Cerebellar nuclear complex (tissue), 1 donor: ENCODE measurements at places on chromosomes 7 and 10.

DNA sequence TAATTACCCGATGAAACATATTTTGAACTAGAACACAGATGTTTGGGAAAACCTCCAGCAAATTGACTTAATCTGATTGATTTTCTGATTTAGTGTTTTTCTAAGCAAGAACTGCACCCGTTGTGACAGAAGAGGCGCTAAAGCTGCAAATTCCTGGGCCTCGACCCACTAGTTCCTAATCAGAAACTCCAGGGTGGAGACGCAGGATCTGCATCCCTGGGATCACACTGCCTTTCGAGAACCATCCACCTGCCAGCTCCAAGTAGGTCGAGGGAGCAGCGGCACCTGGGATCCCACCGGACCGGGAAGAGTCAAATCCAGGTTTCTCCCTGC, 136.8 kb upstream of the CDCA7L start:
- DNase-seq = no peak

- DNase-seq = no peak
Observed at GRCh38 chr10:28754930-28755718, 77.8 kb downstream of the BAMBI start.

DNA sequence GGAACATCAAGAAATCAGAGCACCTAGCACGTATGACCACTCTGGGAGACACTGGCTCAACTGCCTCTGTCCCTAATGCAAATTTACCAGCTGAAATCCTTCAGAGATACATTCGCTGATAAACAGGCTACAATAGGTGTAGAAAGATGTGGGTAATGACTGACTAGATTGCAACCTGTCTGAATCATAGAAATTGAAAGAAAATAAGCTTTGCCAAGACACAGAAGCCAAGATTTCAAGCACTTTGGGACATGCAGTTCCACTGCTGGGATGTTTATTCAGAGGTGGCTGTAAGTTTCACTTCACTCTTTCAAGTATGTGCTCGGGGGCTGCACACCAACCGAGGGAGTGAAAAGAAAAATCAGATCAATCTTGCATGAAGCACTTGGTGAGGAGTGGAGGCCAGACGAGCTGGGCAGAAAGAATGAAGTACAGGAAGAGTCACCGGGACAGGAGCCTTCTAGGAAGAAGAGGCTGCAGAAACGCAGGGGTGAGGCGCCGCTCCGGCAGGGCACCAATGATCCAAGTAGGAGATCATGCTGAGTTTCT, 276.7 kb downstream of the PARD3 start:
- DNase-seq = no peak

DNA sequence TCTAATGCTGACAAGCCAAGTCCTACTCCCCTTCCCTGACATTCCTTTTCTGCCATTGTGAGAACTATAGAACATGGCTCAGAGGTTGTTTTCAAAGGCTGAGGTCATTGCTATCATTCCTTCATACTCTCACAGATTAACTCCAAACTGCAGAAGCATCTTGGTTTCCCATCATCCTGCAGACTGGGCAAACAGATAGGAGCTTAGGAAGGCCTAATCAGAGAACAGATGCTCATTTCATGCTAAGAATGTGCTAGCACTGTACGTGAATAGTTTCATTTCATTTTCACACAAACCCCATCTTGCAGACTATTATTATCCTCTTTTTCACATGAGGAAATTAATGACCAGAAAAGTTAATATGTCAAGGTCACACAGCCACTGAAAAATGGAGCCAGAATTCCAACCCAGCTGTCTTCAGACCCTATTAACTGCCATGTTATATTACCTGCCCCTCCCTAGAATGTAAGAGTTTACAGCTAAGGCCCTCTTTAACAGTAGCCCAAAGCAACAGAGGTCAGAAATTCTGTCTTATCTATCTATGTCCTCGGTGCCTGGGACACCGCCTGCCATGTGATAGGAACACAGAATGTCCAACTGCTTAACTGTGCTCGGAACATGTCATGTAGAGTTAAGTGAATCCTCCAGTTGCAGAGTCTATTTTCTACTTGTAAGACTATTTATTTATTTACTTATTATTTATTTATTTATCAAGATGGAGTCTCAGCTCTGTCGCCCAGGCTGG, 2.9 kb upstream of the LCOR start:
- DNase-seq = no peak

DNA sequence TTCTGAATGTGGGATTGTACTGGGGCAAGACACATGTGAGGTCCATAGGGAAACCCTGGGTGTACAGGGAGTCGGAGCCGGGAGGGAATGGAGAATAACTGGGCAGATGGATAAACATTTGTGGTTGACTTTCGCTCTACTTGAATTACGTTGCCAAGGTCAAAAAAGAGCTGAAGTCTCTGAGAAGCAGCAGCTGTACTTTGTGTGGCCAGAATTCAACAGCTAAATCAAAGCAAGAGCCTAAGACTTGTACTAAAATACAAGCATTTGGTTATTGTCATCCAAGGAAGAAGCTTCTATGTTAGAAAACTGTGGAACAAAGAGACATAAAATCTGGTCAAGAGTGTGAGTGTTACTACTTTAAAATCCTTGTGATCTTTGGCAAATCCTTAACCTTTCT, 457.2 kb downstream of the ARL4A start:
- no peak for DNase-seq

- no peak for DNase-seq
Observed at GRCh38 chr10:60444494-60445064, 54.9 kb upstream of the ANK3 start.

GRCh38 chr7:45031829-45032228, 31.8 kb downstream of the CCM2 start:
- no peak for DNase-seq

DNA sequence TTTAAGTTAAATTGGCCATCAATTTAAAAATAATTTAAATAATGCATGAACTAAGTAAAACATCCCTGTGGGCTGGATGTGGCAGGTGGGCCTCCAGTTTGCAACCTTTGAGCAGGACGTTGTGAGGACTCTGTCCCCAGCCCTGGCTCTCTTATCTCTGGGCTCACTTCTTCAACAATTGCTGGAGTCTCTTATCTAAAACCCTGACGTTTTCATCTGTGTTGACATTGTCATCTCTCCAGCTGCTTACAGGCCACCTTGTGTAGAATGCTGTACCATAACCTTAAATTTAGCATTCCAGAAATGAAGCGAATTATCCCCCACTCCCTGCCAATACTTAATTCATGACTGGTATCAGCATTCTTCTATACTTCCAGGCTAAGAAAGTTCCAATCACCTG, 3.2 kb upstream of the KIF5B start:
- DNase-seq = no peak

- no peak for DNase-seq
Observed at GRCh38 chr7:24703296-24703695, 54.0 kb downstream of the GSDME start.

DNA sequence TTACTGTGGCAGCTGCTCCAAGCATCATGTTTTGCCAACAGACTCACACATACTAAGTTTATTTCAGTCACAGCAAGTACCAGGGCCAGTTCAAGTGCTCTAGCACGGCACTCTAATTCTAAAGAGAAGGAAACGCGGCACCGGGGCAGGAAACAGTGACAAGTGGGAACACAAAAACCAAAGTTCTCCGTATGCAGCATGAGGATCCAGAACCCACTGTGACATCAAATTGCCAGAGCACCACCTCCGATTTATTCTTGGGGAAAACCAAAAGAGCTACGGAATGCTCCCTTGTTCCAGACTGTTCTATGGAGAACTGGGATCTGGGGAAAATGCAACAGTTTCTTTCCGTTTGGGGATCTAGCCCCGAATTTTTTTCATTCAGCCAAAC, 448 bp upstream of the PTER start:
- no peak for DNase-seq

DNA sequence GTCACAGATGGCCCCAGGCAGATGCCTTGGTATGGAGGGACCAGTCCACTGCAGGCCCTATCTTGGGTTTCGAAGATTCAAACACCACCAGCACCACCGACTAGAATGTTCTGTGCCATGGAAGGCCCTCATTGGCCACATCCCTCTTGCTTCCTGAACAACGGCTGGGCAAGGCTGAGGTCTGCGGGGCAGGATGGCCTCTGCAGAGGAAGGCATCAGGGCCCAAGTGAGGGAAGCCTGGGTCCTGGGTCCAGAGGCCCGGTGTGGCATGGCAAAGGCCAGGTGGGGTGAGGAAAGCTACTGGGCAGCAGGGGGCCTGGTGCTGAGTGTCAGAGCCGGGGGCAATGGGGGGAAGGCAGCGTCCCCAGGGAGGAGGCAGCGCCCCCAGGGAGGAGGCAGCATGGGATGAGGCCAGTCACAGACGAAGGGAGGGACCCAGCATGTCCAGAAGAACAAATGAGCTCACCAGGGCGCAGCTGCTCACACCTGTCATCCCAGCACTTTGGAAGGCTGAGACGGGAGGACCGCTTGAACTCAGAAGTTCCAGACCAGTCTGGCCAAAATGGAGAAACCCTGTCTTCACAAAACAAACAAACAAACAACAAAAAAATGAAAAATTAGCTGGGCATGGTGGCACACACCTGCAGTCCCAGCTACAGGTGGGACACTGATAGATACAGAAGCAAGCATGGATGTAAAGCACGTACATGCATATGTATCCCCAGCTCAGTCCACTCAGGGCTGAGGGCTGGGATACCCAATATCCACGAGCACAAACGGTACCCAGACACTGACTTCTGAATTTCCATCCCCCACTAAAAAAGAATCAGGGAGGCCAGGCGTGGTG, 64.4 kb downstream of the PROSER2 start:
- no peak for DNase-seq

GRCh38 chr7:108385834-108386422, 70.3 kb downstream of the NRCAM start:
- no peak for DNase-seq

- DNase-seq = no peak
Observed at GRCh38 chr7:102220960-102221800, 65.5 kb upstream of the SH2B2 start.

GRCh38 chr10:4004144-4004543, 219.1 kb upstream of the KLF6 start:
- no peak for DNase-seq

DNA sequence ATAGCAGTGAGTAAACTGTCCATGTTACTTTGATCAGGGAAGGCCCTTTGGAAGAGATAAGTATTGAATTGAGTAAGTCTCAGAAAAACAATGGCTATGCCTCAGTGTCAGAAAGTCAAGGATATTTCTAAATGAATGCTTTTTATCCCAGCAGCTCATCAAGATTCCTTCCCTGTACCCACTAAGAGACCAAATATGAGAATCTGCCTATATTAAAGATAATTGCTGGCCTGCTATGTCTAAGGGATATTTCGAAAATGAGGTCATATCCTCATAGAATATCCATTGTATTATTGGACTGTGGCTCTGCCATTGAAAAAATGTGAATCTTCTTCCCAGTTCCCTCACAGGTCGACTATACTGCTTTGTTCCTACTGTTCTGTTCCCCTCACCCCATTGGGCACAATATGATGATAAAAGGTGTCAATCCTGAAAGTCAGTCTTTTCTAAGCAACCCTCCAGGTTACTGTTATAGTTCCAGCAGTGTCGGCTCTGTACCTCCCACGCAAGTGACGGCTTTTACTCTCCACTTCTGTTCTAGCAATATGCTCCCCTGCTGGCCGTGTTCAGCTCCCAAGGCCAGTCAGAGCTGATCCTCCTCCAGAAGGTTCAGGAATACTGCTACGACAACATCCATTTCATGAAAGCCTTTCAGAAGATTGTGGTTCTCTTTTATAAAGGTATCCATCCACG, 51.7 kb downstream of the BZW2 start:
- no peak for DNase-seq

GRCh38 chr7:155231241-155231800, 66.4 kb upstream of the INSIG1 start:
- DNase-seq = no peak

DNA sequence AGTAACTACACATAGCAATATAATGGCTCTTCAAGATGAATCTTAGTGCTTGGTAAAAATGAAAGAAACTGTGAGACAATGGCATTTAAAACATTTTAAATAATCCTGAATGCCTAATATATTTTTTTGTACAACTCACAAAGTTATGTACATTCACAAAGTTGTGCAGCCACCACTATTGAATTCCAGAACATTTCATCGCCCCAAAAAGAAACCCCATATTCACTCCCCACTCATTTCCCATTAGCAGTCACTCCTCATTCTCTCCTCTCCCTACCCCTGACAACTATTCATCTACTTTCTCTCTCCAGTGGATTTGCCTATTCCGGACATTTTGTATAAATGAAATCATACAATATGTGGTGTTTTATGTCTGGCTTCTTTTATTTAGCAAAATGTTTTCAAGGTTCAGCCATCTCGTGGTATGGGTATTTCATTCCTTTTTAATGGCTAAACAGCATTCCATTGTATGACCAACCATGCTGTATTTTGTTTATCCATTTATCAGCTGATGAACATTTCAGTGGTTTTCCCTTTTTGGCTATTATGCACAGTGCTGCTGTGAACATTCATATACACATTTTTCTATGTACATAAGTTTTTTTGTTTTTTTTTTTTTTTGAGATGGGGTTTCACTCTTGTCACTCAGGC, 34.7 kb downstream of the ENTPD7 start:
- DNase-seq = no peak

- DNase-seq = no peak
Observed at GRCh38 chr10:125206623-125207022, 46.3 kb upstream of the CTBP2 start.

GRCh38 chr10:71554671-71555070, 158.0 kb downstream of the CDH23 start:
- no peak for DNase-seq

- no peak for DNase-seq
Observed at GRCh38 chr7:27240015-27240731, 2.4 kb upstream of the EVX1 start.

DNA sequence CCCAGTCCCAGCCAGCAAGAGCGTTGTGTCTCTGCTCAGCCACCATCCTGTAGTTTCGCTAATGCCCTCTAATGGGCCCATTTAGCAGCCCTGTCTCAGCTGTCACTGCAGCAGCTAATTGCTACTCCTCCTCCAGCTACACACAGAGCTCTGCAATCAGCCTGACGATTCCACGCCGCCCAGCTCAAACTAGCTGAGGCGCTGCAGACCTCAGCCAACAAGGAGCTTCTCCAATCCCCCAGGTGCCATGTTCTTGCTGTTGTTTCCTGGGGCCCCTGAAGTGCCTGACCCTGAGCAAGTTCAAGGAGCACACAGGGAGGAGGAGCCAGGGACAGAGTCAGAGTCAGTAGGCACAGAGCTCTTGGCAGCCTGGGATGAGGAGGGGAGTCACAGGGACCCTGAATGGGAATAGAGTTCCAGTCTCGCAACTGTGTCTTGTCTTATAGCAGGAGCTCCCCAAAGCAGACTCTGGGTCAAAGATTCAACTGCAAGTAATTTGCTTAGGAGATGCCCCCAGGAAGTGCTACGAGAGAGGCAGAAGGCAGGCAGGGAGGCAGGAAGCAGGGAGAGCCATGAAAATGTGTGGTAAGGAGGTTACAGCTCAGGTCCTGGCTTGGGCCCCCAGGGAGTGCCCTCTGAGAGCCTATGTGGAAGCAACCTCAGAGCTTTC, 135.8 kb upstream of the UNC5B start:
- DNase-seq = no peak

- no peak for DNase-seq
Observed at GRCh38 chr10:77679217-77679616, 41.6 kb upstream of the KCNMA1 start.

DNA sequence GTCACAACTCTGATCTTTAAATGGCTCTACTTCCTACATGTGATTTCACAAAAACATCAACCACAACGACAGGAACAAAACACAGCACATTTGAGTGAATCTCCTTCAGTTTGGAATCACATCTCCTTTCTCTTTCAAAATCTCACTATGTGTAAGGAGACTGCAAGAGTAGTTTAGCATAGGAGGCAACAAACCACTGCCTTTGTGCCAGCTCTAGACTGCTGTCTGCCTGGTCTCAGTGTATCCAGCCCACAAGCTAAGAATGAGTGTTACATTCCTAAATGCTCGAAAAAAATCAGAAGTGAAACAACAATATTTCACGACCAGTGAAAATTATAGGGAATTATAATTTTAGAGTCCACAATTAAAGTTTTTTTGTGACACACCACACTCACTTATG, 217.0 kb upstream of the STEAP4 start:
- no peak for DNase-seq
